Vagina (tissue), 2 donors: ENCODE measurements at places on chromosomes 4 and X.

- no peak for DNase-seq
Measured at GRCh38 chr4:6369924-6370645, 100.4 kb downstream of the WFS1 start.

DNA sequence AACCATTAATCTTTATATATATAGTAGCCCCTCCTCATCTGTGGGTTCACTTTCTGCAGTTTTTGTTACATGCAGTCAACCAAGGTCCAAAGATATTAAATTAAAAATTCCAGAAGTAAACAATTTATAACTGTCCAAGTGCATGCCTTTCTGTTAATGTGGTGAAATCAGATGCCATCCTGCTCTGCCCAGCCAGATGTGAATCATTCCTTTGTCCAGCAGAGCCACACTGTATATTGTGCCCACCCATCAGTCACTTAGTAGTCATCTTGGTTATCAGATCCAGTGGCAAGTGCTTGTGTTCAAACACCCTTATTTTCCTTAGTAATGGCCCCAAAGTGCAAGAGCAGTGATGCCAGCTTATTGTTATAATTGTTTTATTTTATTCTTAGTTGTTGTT is 17.2 kb upstream of the PRDM5 start:
- no peak for DNase-seq

DNA sequence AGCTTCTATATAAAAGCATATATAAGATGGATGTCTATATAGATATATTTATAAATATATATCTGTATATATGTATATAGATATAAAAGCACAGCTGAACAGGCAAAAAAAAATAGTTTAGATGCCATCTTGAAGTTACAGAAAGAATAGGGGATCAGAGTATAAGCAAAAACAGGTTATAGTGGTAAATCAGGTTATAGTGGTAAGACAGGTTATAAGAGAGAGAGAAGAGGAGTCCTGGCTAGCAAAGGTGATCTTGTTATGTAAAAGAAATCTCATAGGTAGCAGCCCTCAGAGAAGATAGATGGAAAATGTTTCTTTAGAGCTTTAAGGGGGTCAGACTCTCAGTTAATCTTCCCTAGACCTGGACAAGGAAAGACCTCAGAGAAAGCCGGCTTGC is 1263.1 kb downstream of the PCDH7 start:
- DNase-seq, result no peak

DNA sequence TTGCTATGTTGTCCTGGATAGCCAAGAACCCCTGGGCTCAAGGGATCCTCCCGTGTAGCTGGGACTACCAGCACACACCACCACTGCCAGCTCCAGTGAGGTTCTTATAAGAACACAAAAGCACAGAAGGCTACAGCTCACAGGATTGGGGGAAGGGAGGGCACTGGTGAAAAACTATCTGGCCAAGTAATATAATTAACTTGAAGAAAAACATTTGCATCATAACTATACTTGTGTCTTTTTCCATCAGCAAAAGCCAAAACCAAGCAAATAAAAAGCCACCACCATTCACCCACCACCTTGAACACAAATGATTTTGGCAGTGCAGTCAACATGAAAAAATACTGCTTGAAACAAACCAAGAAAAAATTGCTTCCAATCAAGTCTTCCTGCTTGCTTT is 188.2 kb downstream of the MAML3 start:
- DNase-seq, result no peak

DNA sequence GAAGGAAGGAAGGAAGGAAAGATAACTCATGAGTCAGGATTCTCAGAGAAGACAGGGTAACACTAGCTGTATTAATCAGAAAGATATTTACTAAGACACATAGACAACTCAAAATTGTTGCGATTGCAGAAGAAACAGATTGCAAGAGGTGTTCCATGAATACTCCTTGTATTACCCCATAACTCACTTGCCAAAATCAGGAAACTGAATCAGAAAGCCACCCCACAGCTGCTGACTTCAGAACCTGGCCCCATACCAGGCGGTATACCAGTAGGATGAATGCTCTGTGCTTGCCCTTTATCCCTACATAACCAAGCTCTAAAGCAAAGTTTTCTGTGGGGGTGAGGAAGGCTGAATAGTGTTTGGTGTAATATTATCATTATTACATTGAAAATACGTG is 468.5 kb downstream of the IQCM start:
- DNase-seq, result no peak
